ENCODE measurements at places on chromosomes 12 and 14.

DNA sequence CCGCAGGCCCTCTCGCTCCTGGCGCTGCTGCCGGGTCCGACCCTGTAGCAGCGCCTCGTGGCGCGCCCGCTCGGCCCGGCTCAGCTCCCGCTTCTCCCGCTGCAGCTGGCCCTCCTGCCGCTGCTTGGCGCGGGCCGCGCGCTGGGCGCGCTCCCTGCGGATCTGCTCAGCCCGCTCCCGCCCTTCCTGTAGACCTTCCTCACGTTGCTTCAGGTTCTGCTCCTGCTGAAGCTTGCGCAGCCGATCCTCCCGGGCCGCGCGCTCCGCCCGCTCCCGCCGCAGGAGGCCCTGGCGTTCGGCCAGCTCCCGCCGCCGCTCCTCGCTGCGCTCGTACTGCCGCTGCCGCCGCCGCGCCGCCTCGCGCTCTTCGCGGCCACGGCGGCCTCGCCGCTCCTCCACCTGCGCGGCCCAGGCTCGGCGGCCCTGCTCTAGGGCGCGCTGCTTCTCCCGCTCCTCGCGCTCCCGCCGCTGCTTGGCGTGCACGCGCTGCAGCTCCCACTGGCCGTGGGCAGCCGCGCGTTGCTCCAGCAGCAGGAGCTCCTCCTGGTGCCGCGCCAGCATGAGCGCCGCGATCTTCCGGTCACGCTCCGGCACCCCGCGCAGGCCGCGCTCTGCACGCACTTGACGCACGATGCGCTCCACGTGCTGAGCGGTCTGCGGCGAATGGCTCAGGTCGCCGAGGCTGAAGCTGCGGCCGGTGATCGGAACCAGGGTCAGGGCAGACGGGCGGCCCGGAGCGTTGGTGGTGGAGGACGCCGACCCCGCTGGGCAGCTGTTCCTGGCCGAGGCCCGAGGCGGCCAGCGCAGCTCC is 2.4 kb downstream of the CCDC177 start:
- peak; percentile 53 for DNase-seq

DNA sequence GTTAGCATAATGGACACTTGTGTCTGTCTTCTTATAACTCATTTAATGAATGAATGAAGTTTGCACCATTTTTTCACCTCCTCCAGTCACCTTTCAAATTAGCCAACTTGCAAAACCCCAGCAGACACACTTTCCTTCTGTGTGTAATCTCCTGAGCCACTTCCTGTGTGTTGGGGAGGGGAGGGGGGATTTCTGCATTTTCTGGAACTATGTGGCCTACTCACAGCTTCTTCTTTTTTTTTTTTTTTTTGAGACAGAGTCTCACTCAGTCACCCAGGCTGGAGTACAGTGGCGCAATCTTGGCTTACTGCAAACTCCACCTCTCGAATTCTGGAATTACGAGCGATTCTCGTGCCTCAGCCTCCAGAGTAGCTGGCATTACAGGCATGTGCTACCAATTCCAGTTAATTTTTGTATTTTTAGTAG is 4.1 kb upstream of the SERPINA1 start:
- no peak for DNase-seq

DNA sequence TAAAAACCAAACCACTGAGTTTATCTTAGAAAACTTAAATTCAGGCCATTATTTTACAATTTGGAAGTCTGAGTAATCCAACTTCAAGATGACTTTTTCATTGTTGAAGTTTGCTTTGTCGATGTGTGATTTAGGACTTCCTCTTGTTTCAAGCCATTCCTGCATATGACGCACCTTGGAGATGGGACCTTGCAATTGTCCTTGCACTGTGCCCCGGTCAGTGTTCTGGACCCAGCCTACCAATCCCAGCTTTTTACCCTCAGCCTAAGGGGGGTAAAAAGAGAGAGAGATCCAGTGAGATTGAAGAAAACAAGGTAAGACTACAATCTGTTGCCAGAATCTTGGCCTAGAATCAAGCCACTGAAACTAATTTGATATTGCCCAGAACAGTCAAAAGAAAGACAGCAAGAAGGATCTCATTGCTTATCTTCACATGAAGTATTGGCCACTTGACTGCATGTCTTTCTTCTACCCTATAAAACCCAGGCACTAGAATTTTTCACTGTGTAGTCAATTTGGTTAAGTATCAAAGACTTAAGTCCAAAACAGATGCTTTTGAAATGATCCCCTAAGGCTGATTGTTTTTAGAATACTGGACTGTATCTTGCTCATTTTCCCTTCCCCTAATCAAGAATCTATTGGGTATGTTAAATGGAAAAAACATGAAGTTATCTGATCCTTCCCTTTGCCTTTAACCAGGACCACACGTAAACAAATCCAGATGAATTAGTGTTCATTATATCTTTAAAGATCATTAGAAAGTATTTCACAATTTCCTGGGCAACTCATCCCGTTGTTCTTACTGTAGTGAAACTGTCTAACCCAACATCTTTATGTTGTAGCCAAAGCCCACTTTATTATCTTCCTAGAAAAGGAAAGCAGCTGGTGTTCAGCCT is 2.4 kb upstream of the MLH3 start:
- no peak for DNase-seq

DNA sequence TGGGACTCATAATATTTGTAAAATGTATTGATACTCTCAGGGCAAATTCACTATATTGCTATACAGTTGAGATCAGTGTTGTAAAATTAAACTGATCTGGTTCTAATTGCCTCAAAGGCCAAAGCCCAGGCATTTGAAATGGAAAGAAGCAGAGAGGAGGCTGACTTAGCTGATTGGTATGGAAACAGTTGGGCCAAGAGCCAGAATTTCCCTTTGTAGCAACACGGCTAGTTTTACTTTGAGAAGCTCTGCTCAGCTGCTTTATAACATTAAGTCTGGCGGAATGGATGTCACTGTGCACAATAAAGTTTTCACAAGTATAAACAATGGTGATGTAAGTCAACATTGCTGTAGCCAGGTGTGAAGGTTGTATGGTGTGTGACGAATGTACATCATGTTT is 186.4 kb downstream of the MSRB3 start:
- no peak for DNase-seq

DNA sequence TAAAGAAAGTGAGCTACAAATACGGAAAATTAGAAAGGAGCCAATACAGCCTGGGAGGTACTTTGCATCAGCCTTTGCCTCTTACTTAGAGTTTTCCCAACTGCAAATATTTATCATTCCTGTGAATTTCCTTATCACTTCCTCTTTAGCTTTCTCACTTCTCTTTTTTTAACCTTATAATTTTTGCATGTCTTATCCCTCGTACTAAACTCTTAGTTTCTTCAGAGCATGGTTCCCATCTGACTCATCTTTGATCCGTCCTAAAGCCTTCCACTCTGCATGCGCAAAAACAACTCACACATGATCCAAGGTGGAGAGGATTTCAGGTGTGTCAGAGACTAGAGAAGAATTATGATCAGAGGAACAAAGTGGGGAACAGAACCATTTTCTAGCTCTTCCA is 9.6 kb upstream of the SNAPC1 start:
- no peak for DNase-seq

GRCh38 chr12:50467439-50467838 is 37.3 kb upstream of the DIP2B start:
- no peak for DNase-seq

DNA sequence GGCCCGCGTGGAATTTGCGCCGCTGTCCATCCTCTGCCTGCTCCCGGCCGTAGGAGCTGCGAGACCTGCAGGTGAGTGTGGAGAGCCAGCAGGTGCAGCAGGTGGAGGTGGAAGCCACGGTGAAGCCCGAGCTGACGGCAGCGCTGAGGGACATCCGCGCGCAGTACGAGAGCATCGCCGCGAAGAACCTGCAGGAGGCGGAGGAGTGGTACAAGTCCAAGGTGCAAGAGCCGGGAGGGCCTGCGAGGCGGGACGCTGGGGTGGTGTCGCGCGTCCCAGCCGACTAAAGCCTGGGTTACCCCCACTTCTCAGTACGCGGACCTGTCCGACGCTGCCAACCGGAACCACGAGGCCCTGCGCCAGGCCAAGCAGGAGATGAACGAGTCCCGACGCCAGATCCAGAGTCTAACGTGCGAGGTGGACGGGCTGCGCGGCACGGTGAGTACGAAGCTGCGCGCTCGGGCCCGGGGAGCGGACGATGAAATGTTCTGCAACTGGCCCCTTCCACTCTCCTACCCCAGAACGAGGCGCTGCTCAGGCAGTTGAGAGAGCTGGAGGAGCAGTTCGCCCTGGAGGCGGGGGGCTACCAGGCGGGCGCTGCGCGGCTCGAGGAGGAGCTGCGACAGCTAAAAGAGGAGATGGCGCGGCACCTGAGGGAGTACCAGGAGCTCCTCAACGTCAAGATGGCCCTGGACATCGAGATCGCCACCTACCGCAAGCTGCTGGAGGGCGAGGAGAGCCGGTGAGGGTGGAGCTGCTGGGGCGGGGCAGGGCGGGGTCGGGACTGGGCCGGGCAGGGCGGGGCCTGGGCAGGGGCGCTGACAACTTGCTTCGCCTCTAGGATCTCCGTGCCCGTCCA is 2.1 kb downstream of the PRPH start:
- DNase-seq: peak; percentile 38

DNA sequence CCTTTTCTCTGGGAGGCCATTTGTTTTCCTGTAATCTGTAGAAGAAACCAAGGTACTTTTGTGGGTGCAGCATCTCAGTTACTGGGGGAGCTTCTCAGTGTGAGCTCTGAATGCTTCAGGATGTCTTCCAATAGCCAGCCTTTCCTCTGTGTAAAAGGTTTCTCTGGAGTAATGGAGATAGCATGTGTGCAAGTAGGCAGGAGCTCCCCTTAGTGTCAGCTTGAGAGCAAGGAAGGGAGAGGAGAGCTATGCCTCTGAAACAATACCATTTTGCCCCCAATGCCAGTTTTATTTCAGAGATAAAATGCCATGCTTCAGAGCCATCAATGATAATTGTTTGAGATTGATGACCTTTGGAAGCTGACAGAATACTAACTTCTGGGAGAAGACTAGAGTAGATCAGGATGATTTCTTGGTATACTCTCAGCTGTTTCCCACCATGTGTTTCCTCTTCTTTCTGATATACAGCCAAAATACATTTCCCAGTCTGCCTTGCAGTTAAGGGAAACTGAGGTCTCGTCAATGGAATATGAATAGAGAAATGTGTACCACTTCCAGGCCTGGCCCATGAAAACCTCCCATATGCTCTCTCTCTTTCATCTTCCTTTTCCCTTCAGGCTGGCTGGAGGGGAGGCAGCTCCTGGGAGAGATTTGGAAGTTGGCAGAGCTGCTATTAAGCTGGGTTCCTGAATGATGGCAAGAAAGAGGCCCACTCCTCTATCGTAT is 125.7 kb downstream of the CRADD start:
- DNase-seq: no peak

GRCh38 chr14:77103475-77103874 is 5.4 kb downstream of the CIPC start:
- DNase-seq: no peak

- no peak for DNase-seq
These were observed 987.8 kb upstream of the USP15 start for GRCh38 chr12:61272441-61272840.

DNA sequence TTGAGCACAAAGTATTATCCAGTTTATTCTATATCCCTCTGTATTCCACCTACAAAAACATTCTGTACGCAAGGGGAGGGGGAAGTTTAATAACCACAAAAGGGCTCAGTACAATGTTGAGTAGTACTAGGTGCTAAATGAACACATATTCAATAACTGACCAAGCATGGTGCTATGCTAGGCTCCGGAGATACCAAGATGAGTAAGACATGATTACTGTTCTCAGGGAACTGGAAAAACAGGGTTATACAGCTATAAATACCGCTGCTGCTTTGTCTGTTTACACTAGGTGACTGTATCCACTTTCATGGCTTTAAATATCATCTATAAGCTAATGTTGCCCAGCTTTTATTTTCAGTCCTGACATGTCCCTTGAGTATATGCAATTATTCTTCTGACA is 135.8 kb downstream of the INSM2 start:
- no peak for DNase-seq

GRCh38 chr14:73785336-73785833 is 66.2 kb upstream of the PTGR2 start:
- peak; percentile 48 for DNase-seq

DNA sequence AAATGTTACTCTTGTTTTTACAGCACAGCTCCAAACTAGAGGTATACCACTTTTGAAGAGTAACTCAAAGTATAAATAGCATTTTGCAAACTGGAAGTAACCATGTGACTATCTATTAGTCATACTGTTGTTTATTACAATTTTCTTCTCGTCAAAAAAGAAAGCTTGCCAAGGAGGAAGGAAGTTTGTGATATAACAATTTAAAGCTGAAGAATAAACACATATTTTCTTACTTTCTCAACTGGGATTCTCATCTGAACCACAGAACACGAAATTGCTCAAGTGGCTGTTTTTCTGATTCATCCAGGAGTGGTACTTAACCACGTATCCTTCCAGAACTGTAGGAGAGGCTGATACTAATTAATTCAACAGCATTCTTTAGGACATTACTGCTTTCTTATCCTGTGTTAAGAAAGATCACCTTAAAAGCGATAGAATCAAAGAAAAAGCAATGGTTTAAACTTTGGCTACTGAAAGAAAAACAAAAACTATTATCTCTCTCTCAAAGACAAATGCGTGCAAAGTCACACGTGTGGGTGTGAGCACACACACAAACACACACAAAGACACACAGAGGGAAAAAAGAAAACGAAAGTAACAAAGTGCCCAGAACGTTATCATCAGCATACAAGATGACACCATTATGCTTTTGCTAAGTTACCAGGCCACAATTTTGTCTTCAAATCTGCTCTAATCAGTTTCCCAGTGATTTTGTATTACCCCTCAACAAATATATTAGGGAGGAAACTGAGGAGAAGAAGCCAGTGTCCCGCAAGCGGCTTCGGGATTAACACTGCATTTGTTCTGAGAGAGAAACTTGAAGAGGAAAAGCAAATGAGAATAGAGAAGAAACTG is at the start of gene CLEC2B:
CLEC2B (minus strand) TSS at position 48 of the 855 bp plus-strand sequence.
- peak; percentile 58 for DNase-seq

- DNase-seq: peak; percentile 71
These were observed 28.1 kb downstream of the CBX5 start for GRCh38 chr12:54251667-54252284.

GRCh38 chr14:74596741-74597450 is 15.1 kb downstream of the LTBP2 start:
- DNase-seq: no peak

DNA sequence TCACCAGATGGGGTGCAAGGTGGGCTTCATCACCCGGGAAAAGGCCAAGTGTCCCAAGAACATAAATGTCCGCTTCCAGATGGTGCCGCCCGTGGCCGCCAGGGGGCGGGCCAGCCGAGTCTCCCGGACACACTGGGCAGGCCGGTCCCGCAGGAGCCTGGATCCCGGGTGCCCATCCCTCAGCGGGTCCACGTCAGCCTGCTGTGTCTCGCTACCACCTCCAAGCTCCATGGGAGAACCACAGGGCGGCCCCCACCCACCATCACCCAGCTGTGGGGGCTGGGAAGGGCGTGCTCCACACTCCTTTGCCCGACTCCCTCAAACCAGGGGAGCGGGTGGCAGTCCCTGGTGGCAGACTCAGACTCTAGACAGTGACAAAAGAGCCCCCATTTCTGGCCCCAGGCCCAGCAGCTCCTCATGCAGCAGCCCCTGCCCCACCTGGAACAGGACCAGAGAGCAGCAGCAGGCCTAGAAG is 22.0 kb upstream of the NUDT14 start:
- DNase-seq: peak; percentile 78

- DNase-seq: no peak
These were observed 272 bp downstream of the HECTD1 start for GRCh38 chr14:31207287-31207754.
